ENCODE measurements at places on chromosomes 16 and 17. TPM values are rescaled to one million over a fixed set of nuclear protein-coding genes. Genes with fewer than 3 reads are reported as not detected.

DNA sequence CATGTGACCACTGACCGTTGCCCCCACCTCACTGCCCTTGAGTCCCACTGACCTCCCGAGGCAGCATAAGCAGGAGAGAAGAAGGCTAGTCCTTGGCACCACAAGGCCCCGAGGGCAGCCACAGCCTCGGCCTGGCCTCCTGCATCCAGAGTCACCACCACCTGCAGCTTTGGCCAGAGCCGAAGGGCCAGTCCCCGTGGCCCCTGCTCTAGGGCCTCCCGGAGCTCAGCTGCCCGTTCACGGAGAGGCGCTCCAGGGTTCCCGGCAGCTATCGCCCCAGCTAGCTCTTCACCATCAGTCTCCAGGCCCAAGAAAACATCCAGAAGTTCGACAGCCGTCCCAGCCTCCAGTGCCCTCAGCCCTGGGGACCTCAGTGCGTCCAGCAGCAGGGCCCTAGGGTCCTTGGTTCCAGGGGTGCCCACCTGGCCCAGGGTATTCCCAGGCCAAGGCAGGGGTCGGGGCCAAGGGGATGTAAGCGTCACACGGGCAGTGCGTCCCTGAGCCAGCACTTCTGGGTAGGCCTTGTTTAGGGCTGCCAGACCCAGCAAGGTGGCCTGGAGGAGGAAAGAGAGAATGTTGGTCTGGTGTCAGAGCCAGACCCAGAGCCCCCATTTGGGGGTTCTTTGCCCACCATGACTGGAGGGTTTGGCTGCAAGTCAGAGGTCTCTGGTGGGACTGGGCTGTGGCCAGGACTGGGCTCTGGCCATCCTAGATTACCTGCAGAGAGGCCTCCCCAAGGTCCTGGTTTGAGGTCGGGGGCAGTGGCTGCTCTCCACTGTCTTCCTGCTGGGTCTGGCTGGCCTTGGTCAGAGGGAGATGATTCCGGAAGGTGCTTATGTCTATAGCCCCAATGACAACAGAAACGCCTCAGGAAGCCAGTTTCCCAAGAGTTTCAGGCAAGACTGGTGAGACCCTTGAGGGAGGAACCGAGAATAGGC is 1.8 kb downstream of the GHDC start:
- DNase-seq, result no peak
- H3K36me3 ChIP-seq, result peaks cover 4% of the 10 kb centered on the region
- no peak overlapping the region for H3K27ac ChIP-seq
- H3K27me3 ChIP-seq, result no peaks in the 10 kb centered on the region

DNA sequence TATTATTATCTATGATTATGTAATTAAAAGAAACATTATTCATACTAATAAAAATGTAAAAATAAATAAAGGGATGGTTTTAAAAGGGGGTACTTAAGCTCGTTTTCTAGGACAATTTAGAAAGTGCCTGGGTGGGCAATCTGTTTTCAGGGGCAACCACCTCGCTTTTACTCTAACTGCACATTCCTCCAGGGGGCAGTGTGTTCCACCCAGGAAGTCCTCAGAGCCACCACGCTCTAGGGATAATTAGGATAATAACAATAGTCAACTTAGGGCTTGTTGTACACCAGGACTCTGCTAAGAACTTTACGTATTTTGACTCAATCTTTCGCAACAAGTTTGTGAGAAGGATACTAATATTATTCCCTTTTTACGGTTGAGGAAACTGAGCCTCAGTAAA is 396.7 kb upstream of the MAF start:
- H3K27me3 ChIP-seq, result no peaks in the 10 kb centered on the region
- no peak for DNase-seq
- no peak overlapping the region for H3K27ac ChIP-seq
- no peaks in the 10 kb centered on the region for H3K36me3 ChIP-seq
- H3K4me1 ChIP-seq, result peaks cover 2% of the 10 kb centered on the region

Gene NPIPA7
- total RNA-seq, result 2.7 TPM

DNA sequence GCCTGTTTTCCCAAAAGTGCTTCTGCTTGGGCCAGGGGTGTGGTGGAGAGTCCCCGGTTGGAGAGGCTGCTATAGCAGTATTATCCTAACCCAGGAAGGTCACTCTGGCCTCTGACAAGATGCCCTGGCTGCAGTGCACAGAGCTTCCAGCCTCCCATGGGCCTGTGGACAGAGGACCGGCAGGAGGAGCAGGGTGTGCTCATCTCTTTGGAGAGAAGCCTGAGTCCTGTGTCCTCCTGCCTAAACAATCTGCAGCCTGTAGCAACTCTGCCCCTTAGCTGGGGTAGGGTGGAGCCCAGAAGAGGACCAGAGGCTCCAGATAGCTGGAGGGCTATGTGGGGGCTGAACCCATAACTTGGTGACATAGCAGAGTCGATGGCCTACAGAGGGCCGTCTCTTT is 78.0 kb downstream of the MPRIP start:
- H3K4me1 ChIP-seq, result peaks cover 58% of the 10 kb centered on the region
- H3K27me3 ChIP-seq, result no peaks in the 10 kb centered on the region
- peak overlapping the region; percentile 52 for H3K27ac ChIP-seq
- H3K36me3 ChIP-seq, result peaks cover 6% of the 10 kb centered on the region

DNA sequence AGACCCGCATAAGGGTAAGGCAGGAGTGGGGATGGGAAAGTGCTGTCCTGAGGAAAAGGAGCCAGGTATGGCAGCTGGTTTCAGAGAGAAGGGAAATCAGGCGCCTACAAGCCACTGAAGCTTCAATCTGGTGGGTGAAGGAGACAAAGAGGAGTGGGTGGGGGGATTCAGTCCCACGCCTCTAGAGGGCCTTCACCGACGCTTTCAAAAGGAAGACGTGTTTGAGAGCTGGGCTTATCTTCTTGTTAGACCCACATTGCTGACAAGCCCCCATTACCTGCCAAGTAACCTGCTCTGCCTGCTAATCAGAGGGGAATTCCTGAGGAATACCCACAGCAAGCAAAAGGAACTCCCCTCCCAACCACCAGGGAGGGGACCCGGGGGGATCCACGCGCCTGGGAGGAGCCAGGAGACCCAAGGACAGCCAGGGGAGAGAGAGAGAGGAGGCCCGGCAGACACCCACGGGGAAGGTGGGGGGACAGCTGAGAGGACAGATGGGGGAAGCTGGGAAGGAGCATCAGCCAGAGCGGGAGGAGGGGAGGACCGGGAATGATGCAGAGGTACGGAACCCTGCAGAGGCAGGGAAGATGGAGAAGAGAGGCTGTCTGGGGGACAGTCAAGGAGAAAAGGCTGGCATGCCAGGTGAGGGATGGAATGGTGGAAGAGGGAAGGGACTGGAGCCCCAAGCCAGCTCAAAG is 1.0 kb downstream of the MTMR4 start:
- peaks cover 54% of the 10 kb centered on the region for H3K36me3 ChIP-seq
- H3K4me1 ChIP-seq, result peaks cover 25% of the 10 kb centered on the region
- H3K4me3 ChIP-seq, result peak overlapping the region; percentile 70
- no peak for DNase-seq
- no peak overlapping the region for H3K27ac ChIP-seq

- H3K4me1 ChIP-seq, result peaks cover 16% of the 10 kb centered on the region
- DNase-seq, result no peak
- H3K27ac ChIP-seq, result no peak overlapping the region
- no peak overlapping the region for H3K4me3 ChIP-seq
These were observed 126.3 kb upstream of the IRX3 start for GRCh38 chr16:54412777-54413455.

Gene NOG
- 4.3 TPM for total RNA-seq

Gene FBXW10B
- total RNA-seq, result 1.3 TPM

Gene SEZ6L2
- total RNA-seq, result 1.1 TPM

Gene XAF1
- 8.3 TPM for total RNA-seq

DNA sequence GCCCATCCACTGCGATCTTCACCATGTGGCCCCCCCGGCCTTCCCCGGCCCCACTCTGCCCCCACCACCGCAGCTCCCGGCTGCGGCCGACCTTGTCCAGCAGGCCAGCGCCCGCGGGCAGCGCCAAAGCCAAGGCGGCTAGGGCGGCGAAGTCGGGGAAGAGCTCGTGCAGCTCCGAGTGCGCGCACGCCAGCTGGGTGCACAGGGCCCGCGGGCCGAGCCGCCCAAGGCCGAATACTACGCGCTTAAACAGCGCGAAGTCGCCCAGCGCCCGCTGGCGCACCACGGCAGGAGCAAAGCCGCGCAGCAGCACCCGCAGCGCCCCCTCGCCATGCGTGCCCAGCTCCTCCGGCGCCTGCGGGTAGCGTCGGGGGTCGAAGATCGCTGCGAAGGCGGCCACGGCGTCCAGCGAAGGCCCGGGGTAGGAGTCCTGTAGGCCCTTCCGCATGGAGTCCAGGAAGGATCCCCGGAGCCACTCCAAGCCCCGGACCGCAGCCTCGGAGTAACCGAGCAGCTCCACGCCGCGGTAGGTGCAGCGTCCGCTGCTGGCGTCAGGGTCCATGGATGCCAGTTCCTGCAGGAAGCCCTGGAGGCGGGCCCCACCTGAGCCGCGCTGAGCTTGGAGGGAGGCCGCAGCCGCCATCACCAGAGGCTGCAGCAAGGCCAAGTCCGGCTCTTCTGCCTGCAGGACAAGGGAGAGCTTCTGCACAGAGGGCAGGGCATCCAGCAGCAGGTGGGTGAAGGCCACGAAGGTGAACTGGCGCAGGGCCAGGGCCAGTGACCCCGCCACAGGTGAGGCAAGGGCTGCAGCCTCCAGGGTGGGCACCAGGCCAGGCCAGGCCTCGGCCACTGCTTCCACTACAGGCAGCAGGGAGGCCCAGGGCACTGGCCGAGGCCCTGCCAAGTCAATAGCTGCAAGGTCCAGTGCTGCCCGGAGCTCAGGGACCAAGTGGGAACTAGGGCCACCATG is 10.3 kb downstream of the C17orf113 start:
- H3K4me1 ChIP-seq, result no peaks in the 10 kb centered on the region
- no peak for DNase-seq
- H3K4me3 ChIP-seq, result no peak overlapping the region
- H3K27ac ChIP-seq, result no peak overlapping the region

- H3K27ac ChIP-seq, result no peak overlapping the region
- H3K4me3 ChIP-seq, result no peak overlapping the region
- H3K27me3 ChIP-seq, result no peaks in the 10 kb centered on the region
- DNase-seq, result peak; percentile 71
- H3K4me1 ChIP-seq, result peaks cover 41% of the 10 kb centered on the region
These were observed 30.8 kb upstream of the CRISPLD2 start for GRCh38 chr16:84788920-84789391.

DNA sequence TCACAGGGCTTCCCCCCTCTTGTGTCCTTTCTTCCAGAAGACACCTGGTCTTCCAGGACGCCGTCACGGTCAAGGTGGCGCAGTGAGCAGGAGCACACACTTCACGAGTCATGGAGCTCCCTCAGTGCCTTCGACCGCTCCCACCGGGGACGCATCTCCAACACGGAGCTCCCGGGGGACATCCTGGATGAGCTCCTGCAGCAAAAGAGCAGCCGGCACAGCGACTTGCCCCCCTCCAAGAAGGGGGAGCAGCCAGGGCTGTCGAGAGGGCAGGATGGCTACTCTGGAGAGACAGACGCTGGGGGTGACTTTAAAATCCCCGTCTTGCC is 199.6 kb downstream of the KATNIP start:
- H3K4me3 ChIP-seq, result no peak overlapping the region
- H3K27ac ChIP-seq, result no peak overlapping the region
- peaks cover 8% of the 10 kb centered on the region for H3K36me3 ChIP-seq
- DNase-seq, result no peak
- no peaks in the 10 kb centered on the region for H3K27me3 ChIP-seq
- no peaks in the 10 kb centered on the region for H3K4me1 ChIP-seq

Gene MYL11
- 10,279 TPM for total RNA-seq
